ENCODE measurements at places on chromosomes 4 and X. TPM values are rescaled to one million over a fixed set of nuclear protein-coding genes. Genes with fewer than 3 reads are reported as not detected.

DNA sequence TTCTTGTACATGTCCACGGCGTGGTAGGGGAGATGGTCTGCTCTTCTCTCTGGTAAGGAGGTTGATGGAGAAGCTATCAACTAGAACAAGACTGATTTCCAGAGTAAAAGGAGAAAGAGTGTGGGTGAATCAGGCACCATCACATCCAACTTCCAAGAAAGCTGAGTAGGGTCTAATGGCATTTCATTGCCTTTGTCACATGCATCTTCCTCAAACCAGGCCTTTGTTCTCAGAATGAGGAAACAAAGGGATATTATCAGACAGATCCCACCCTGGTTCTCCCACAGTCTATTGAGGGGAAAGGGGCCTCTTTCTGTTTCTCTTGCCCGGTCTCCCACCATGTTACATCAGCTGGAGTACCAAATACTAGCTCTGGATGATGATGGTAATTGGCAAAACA lies 160.2 kb upstream of the RBPJ start:
- H3K27me3 ChIP-seq = no peaks in the 10 kb centered on the region
- H3K4me3 ChIP-seq = no peak overlapping the region
- no peak overlapping the region for H3K27ac ChIP-seq
- no peaks in the 10 kb centered on the region for H3K4me1 ChIP-seq
- H3K36me3 ChIP-seq = no peaks in the 10 kb centered on the region

- no peak overlapping the region for H3K4me3 ChIP-seq
- DNase-seq = no peak
- H3K4me1 ChIP-seq = no peaks in the 10 kb centered on the region
- no peak overlapping the region for H3K27ac ChIP-seq
- H3K27me3 ChIP-seq = peaks cover 12% of the 10 kb centered on the region
Measured at GRCh38 chr4:159906051-159906450, 803.2 kb downstream of the RAPGEF2 start.

- no peaks in the 10 kb centered on the region for H3K36me3 ChIP-seq
- no peak for DNase-seq
- H3K27ac ChIP-seq = no peak overlapping the region
Measured at GRCh38 chr4:78483811-78484210, 67.8 kb upstream of the ANXA3 start.

DNA sequence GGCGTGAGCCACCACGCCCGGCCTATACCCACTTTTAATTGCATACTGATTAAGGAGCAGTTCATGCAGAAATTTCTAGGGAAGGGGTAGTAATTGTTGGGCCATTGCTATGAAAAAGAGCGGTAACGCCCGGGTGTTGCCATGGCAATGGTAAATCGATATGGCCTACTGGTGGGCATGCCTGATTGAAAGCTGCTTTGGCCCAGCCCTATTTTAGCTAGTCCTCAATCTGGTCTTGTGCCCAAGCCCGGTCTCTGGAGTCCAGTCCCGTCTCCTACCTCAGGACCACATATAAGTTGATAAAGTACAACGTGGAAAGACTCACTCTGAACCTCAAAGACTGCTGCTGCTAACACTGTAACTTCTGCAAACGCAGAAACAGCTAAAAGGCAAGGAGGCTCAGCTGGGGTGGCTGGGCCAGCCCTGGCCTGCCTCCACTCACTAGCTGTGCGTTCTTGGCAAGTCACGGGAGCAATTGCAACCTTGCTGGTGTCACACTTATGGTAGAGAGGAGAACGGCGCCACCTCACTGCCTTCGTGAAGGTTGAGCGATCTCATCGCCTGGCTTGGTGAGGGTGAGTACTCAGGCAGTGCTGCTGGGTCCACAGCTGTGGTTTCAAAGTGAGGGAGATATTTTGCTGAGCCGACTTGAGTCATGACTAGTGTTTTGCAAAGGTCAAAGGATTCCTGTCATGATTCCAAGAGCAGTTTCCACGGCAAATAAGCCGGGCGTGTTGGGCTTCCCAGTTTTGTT lies 57.0 kb upstream of the GRPEL1 start:
- H3K4me1 ChIP-seq = peaks cover 15% of the 10 kb centered on the region
- peaks cover 19% of the 10 kb centered on the region for H3K27me3 ChIP-seq

- H3K27ac ChIP-seq = no peak overlapping the region
- no peak overlapping the region for H3K4me3 ChIP-seq
- no peak for DNase-seq
- H3K4me1 ChIP-seq = peaks cover 25% of the 10 kb centered on the region
Measured at GRCh38 chrX:43676971-43677572, 21.0 kb downstream of the MAOA start.

DNA sequence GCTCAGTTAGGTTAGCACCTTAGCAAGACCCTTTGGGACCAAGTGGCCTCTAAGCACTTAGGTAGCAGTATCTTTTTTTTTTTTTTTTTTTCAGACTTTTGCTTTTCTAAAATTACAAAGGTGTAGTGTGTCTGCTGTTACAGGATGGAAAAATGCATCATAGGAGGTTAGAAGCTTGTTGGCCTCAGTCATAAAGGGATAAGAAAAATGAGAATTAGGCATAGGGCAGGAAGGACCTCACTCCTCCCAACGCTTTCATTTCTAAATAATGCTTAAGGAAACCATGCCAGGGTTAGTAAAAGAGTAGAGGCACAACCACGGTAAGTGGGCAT lies 148.4 kb upstream of the PLAC1 start:
- H3K36me3 ChIP-seq = no peaks in the 10 kb centered on the region
- no peak for DNase-seq
- H3K4me1 ChIP-seq = peaks cover 7% of the 10 kb centered on the region
- peak overlapping the region; percentile 92 for H3K4me3 ChIP-seq
- no peaks in the 10 kb centered on the region for H3K27me3 ChIP-seq

DNA sequence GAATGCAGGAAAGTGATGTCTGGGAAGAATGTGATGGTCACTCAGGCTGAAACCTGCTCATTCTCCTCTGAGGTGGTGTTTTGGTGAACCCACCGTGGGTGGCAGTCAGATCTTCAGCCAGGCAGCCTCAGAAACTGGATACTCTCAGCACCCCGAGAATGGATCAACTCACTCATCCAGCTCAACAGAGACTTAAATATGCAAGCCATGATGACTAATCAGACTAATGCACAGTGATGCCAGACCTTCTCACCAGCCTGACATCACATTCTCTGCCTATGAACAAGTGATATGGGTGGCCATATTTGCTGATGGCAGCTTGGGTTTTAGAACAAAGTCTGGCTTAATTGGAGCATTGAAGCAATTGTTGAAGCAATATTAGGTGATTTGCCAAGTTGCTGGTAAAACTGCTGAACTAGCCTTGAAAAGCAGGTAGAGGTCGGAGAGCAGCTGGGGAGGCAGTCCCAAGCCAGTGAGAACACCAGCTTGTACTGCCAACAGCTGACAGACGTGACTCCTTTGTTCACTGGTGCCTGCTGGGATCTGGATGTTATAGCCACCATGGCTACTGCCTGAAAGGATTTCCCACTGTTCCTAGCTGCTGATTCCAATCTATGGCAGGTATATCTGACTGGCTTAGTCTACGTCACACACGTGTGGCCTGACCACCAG lies 608.1 kb downstream of the MID1IP1 start:
- no peak overlapping the region for H3K4me3 ChIP-seq
- no peaks in the 10 kb centered on the region for H3K36me3 ChIP-seq
- H3K4me1 ChIP-seq = no peaks in the 10 kb centered on the region
- H3K27me3 ChIP-seq = peaks cover 12% of the 10 kb centered on the region
- no peak overlapping the region for H3K27ac ChIP-seq

DNA sequence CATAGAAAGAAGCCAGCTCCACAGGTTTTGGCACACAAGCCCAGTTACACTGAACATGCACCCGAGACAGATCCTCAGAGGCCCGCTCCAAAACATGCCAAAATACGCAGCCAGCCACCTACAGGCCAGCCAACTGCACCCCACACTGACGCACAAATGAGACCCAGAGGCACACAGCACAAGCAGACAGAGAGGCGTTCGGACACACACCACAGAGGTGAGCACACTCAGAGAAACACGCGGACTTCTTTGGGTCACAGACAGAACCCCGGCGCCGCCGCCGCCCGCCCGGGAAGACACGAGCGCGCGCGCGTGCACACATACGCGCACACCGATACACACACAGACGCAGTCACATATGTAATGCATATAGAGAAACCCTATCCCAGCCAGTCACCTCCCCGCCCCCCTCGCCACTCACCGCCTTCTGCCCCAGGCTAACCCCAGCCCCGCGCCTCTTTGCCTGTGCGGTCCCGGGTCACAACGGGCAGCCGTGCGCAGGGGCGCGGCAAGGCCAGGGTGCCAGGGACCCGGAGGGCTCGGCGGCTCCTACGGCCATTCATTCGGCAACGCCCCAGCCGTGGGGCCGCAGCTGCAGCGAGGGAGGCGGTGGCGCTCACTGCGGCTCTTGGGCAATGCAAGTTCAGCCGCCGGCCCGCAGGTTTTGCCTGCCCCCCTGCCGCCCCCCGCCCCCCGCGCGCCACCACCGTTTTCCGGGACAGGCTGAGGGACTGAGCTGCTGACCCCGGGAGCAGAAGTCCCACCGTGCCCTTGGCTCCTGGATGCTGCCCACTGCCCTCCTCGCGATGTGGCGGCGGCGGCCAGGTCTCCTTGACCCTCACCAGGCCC lies 553 bp downstream of the SEPTIN6 start:
- H3K27ac ChIP-seq = peak overlapping the region; percentile 79
- H3K27me3 ChIP-seq = no peaks in the 10 kb centered on the region
- no peak for DNase-seq
- H3K36me3 ChIP-seq = no peaks in the 10 kb centered on the region

GRCh38 chr4:174362340-174362739 lies 78.6 kb downstream of the CEP44 start:
- no peak overlapping the region for H3K27ac ChIP-seq
- DNase-seq = no peak
- no peak overlapping the region for H3K4me3 ChIP-seq
- no peaks in the 10 kb centered on the region for H3K36me3 ChIP-seq

DNA sequence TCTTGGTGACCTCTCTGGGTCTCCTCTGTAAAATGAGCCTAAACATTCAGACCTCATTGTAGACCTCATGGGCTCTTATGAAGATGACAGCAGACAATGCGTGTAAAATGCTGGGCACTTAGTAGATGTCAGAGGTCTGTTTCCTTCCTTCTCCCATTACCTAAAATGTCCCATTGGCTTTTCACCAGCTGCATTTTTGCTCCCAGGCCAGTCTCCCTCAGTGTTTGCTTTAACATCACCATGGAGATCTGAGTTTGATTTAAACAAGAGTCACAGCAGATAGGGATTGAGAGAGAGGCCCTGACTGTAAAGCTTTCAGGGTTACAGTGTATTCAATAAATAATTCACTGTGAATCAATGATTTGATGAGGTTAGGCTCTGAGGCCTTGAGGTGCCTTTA lies 24.3 kb downstream of the PSAPL1 start:
- H3K4me3 ChIP-seq = no peak overlapping the region
- peaks cover 49% of the 10 kb centered on the region for H3K27me3 ChIP-seq
- peak; percentile 8 for DNase-seq
- H3K4me1 ChIP-seq = no peaks in the 10 kb centered on the region
- H3K27ac ChIP-seq = no peak overlapping the region
- H3K36me3 ChIP-seq = peaks cover 2% of the 10 kb centered on the region

DNA sequence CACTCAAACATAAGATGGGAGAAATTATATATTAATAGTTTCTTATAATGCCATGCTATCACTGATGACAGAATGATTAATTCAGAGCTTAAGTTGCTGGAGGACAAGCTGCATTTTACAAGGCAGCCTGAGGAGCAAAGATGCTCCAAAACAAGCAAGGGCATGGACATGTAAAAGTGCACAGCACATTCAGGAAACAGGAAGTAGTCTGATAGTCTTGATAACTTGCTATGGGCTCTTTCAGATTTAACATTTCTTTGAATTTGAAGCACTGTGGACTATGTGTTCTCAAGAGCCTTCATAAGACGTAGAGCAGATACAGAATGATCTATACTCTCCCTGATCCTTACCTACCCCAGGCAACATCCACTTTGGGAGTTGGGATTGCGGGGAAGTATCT lies 50.0 kb downstream of the AMMECR1 start:
- H3K27ac ChIP-seq = no peak overlapping the region
- no peak overlapping the region for H3K4me3 ChIP-seq
- H3K36me3 ChIP-seq = peaks cover 3% of the 10 kb centered on the region
- no peak for DNase-seq
- H3K4me1 ChIP-seq = peaks cover 13% of the 10 kb centered on the region

GRCh38 chr4:169567916-169568315 lies 44.5 kb downstream of the NEK1 start:
- H3K36me3 ChIP-seq = peaks cover 8% of the 10 kb centered on the region
- no peak overlapping the region for H3K27ac ChIP-seq
- no peak for DNase-seq
- H3K27me3 ChIP-seq = no peaks in the 10 kb centered on the region
- no peak overlapping the region for H3K4me3 ChIP-seq
- peaks cover 6% of the 10 kb centered on the region for H3K4me1 ChIP-seq

DNA sequence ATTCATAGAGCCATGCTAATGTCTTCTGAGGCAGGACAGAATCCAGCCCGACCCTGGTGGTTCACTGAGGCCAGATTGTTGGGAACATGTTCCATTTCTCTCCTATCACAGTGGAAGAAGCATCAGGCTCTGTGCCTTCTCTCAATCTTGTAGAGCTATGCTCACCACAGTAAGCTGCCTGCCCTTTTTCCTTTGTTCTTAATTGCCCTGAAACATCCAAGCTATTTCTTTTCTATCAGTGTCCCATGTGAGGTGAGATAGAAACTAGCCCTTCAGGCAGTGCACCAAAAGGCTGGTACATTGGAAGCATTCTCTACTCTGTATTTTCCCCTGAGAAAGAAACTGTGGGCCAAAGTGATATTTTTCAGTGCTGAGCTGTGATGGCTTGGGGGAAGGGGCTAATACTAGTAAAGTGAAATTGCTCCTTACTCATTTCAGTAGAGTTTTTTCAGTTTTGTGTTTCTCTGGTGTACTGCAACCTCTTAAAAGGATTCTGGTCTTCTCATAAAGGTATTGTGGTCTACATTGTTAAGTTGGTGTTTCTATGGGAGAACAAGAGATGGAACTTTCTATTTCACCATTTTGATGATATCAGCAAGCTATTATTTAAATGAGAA lies 611.2 kb downstream of the RPA4 start:
- no peaks in the 10 kb centered on the region for H3K36me3 ChIP-seq
- DNase-seq = no peak
- H3K27me3 ChIP-seq = no peaks in the 10 kb centered on the region
- H3K4me3 ChIP-seq = no peak overlapping the region
- no peaks in the 10 kb centered on the region for H3K4me1 ChIP-seq
- H3K27ac ChIP-seq = no peak overlapping the region

DNA sequence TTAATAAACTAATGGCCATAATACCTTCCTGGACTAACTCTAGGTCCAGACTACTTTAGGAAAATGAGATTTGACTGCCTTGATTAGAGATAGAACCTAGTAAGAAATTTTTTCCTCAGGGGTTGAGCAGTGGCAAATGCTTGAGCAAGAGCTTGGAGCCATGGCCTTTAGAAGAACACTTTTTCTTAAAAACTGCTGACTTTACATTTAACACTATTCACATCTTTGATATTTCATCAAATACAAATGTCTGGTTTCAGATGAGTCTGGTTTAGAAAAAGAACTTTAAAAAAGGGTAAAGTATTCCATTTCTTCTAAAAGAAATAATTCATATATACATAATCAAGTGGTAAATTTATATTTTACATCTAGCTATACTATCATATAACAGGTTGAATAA lies 680.9 kb upstream of the PITX2 start:
- H3K27ac ChIP-seq = no peak overlapping the region
- no peak overlapping the region for H3K4me3 ChIP-seq
- no peak for DNase-seq
- peaks cover 3% of the 10 kb centered on the region for H3K36me3 ChIP-seq

Gene REST
- total RNA-seq = 61.1 TPM

Gene ADH1B
- 5.7 TPM for total RNA-seq

Gene IL13RA2
- not detected for total RNA-seq

Gene TSPAN7
- total RNA-seq = 0.40 TPM

Gene EXOC1L
- total RNA-seq = not detected

Gene STK32B
- total RNA-seq = 46.9 TPM

Gene SRP72
- total RNA-seq = 124 TPM

Gene FRMPD4
- total RNA-seq = 1.6 TPM

Gene SHOX
- total RNA-seq = 0.21 TPM

Measured in osteocyte (in vitro differentiated cells).